ENCODE measurements at places on chromosomes 4 and X.

DNA sequence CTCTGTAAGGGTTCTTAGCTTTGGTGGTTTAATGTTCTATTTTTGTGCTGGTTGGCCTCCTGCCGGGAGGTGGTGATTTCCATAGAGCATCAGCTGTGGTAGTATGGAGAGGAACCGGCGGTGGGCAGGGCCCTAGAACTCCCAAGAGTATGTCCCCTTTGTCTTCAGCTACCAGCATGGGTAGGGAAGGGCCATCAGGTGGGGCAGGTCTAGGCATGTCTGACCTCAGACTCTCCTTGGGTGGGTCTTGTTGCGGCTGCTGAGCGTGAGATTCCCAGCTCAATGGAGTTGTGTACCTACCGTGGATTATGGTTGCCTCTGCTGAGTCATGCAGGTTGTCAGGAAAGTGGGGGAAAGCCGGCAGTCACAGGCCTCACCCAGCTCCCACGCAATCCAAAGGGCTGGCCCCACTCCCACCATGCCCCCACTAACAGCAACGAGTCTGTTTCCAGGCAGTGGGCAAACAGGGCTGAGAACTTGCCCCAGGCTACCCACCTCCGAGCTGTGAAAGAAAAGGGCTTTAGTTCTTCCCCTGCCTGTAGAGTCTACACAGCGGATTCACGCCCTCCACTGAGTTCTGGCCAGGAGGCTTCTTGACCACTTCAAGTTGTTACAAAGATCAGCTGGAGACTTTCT, 235.9 kb downstream of the RPA4 start:
- DNase-seq, result no peak

- peak; percentile 77 for DNase-seq
These were observed 14.4 kb downstream of the CHIC1 start for GRCh38 chrX:73577361-73577760.

DNA sequence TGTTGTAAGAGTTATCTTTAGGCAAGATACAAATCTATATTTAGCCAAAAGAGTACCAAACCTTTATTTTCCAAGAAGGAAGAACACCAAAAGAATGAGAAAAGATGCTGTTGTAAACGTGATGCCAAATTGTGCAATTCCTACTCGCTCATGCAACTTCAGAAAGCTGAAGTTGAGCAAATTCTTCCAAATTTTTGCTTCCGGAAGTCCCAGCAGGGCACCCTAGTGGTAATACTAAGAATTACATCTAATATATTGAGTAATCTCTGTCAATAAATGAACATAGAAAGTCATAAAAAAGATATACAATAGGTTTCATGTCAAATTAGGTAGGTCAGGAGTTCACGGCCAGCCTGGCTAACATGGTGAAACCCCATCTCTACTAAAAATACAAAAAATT, 36.0 kb upstream of the SMARCAD1 start:
- no peak for DNase-seq

DNA sequence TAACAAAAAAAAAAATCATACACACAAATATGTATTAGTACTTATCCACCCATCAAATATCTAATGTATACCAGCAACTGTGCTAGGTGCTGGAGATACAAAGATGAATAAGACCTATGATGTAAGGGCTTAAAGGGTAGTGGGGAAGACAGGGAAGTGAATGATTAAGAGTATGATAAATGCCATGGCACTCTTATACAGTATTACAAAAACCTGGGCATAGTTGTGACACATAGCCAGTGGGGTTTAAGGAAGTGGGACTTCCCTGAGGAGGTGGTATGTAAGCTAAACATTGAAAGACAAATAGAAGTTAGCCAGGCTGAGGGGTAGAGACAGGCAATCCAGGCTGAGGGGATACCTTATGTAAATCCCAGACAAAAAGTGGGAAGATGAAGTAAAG, 23.5 kb downstream of the CHM start:
- DNase-seq, result no peak

GRCh38 chrX:127558811-127559210, 493.4 kb downstream of the ACTRT1 start:
- no peak for DNase-seq

DNA sequence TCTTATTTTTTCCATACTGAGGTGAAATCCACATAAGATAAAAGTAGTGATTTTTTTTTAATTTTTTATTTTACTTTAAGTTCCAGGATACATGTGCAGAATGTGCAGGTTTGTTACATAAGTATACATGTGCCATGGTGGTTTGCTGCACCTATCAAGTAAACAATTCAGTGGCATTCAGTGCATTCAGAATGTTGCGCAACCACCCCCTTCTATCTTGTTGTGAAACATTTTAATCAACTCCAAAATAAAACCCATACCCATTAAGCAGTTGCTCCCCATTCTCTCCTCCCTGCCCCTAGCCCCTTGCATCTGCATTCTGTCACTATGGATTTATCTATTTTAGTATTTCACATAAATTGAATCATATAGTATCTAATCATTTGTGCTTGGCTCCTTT, 121.2 kb downstream of the KLHL13 start:
- DNase-seq, result no peak

DNA sequence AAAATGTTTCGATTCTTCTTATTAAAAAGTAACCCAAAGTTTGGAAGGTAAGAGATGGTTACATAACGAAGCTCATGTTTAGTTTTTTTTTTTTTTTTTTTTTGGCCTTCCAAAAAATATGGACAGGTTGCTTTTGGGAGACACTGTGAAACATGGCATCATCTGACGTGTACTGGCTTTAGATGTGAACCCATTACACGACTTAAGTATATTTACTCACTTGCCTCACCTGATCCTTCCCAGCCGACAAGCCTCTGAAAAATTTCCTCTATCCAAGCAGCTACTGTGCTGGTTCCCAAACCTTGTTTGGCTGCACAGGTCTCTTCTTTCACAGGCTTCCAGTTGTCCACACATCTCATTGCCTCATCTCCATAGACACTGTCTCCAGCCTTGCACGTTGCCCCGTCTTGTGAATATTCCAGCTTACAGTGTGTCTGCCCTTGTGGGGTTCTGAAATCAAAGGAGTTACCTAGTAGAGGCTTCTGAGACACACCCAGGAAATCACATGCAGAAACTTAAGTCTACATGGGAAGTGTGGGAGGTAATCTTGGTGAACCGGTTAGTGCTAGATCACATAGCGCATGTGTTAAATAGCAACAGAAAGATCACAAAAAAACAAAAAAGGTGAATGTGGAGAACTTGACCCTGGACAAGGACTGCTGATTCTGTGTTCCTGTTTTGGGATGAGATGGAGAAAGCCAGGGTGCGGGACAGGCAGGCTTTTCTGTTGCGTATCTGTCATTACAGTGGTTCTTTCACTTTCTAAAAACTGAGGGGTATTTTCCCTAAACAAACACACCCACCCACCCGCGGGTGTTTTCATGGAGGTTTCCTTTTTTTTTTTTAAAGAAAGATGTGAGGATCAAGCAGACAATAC, 328.6 kb downstream of the ARHGAP10 start:
- no peak for DNase-seq

- no peak for DNase-seq
These were observed 66.8 kb upstream of the UCP1 start for GRCh38 chr4:140635606-140636005.

GRCh38 chrX:68355629-68355920, 77.7 kb downstream of the OPHN1 start:
- DNase-seq, result no peak

DNA sequence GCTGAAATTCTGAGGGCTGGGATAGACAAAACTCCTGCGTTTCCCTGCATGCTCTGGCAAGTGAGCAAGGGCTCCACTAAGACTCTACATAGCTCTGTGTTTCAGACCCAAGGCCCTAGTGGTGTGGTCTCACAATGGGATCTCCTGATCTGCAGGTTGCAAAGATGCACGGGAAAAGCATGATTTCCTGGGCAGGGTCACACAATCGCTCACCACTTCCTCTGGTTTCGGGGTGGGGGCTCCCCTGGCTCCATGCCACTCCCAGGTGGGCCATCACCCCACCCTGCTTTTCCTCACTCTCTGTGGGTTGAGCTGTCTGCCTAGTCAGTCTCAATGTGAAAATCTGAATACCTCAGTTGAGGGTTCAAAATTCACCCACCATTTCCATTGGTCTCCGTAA, 111.5 kb downstream of the KLF8 start:
- DNase-seq, result no peak

- no peak for DNase-seq
These were observed 48.1 kb upstream of the BCOR start for GRCh38 chrX:40145923-40146261.

- DNase-seq, result peak; percentile 53
These were observed 104.1 kb downstream of the ATXN3L start for GRCh38 chrX:13215729-13216128.

- DNase-seq, result no peak
These were observed 17.2 kb downstream of the RAB33B start for GRCh38 chr4:139470997-139471665.

DNA sequence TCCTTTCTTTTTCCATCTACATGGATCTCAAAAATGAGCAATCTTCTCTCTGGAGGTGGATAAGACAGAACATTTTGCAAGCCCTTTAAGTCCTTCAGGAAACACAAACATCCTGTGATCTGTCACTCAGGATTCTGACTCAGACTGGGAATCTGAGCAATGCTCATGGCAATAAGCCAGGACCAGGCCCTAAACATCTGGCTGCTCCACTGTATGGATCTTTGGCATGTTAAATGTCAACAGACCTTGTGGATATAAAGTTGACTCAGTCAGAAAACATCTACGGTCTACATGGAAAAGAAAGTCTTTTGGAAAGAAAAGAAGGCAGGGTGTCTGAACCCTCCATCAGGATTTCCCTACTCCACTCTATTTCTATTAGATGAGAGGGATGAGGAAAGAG, 17.8 kb upstream of the CHIC2 start:
- DNase-seq, result peak; percentile 97

- DNase-seq, result no peak
These were observed 96.3 kb upstream of the ADAMTS3 start for GRCh38 chr4:72665171-72665968.

- DNase-seq, result no peak
These were observed 55.9 kb downstream of the STOX2 start for GRCh38 chr4:183960962-183961541.

- peak; percentile 90 for DNase-seq
These were observed 83.3 kb downstream of the SNCA start for GRCh38 chr4:89753601-89754066.

DNA sequence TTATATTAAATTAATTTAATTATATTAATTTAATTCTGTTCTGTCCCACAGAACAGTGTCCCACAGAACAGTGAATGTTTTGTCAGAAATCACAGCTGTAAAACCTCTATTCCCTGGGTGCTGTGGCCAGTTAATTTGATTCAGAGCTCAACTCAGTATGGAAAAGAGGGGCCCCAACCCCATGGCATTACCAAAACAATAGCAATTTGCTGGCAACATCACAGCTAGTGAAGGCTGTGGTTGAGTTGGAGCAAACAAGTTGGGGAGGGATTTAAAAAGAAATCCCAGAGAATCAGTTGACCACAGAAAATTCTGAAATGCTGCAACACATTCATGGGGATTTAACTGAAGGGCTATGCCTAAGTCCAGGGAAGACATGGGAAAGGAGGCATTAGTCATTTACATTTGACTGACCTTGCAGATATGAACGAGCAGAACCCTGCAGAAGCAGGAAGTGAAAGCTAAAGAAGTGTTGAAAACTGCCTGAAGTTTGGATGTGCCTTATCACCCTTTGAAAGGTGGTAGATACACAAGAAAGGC, 30.1 kb downstream of the PDHA2 start:
- no peak for DNase-seq

DNA sequence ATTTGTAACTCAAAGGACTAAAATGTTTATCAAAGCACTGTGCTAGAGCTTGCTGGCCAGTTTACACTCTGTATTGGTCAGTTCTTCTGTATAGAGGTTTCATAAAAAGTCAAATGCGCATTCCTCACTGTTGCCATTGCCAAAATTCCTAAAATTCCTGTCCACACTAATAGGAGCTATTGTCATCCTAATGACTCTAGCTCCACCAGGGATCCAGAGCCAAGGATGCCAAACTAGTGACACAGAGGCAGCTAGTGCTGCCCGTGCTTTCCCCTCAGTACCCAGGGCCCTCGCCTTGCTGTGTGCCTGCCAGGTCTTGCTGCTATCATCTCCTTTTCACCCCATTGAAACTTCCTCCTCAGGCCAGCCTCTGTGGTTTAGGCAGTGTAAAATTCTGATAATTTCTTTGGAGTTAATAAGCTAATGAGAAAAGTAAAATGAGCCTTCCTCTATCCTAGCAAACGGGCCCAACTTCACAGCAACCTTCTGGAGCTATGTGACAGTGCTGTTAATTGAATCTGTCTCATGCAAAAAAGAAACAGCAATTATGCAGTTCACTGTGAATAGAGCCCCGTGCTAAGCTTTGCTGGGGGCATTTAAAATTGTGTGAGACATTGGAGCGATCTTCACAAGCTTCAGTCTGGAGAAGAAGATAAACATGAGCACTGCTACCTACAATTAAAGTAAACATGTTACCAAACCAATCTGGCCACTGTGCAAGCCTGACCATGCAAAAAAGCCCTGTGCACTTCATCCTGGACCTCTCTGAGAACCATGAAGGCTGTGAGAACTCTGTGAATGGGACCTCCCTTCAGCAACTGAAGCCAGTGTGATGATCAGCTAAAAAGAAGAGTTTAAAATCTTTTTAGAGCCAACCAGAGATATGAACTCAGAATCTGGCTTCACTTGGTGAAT, 43.1 kb upstream of the FGF2 start:
- peak; percentile 63 for DNase-seq

DNA sequence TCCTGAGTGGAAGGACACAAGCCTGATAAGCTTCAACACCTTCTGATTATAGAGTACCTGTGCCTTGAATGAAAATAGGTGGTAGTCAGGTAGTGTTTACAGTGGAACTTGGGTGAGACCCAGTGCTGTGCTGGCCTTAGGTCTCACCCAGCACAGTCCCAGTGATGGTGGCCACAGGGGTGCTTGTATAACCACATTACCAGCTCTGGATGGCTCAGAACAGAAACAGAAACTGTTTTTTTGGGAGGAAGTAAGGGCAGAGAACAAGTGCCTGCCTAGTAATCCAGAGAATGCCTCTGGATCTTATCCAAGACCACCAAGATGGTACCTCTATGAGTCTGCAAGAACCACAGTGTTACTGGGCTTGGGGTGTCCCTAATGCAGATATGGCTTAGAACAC, 171.5 kb upstream of the DIPK2B start:
- no peak for DNase-seq

GRCh38 chr4:86497980-86498862, 95.9 kb upstream of the PTPN13 start:
- DNase-seq, result peak; percentile 40

- DNase-seq, result peak; percentile 63
These were observed 11.0 kb downstream of the CUL4B start for GRCh38 chrX:120549483-120550452.
